ENCODE measurements at places on chromosomes 1 and 21.

DNA sequence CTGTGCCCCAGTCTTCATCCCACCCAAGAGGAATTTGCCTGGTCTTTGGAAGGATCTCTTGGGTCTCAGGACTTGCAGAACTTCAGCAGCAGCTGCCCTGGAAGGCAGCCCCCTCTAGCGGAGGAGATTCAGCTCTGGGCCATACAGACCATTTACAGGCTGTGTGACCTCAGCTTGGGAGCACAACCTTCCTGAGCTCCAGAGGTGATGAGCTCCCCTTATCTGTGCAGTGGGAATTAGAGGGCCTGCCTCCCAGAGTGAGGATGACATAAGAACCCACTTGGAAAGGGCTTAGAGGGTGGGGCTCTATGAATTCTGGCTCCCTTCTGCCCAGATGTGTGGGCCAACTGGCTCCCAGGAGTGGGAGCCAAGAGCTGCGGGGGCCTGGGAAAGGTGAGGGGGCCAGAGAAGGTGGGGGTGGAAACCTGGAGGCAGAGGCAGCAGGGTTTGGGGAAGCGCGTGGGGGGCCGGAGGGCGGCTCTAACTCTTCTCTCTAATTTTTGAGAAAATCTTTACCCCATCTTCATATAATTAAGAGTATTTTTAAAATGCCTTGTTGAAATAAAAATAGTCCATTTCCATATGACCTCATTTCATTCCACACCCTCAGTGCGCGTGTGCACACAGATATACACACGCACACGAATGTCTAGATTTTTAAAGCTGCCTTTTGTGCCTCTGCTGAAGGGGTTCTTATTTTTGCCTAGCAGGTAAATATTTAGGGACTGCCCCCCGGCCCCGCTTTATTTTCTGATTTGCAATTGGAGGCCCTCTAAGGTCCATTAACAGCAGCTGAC is 21.5 kb downstream of the EPHB2 start:
- no peak for DNase-seq

DNA sequence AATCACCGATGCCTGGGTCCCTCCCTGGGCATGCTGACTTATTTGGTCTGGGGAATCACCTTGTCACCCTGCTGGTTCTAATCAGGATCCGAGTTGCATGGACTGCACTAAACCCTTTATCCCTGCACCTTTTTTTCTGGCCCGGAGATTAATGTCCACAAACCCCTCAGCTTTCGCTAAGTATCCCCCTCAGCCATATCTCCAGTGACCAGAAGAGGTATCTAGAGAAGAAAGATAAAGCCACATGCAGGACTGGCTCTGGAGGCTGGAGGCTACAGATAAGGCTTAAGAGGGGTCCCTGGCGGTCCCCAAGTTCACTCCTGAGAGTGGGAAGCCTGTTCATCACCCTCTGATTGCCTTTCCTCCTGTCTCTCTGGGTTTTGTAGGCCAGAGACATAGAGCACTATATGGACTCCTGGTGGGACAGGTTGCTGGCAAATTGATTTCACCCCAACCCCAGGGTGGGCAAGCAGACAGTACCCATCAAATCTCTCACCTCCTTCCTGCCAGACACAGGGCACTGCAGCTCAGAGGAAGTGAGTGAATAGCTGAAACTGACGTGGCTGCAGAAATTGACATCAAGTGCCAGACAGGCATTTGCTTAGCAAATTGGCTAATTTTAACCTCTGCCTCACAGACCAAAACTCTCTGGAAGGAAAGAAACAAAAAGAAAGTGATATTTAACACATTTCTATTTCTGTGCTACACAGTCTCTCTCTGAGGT is 38.8 kb downstream of the HMGB4 start:
- no peak for DNase-seq

- no peak for DNase-seq
Measured at GRCh38 chr1:91092503-91092902, 70.7 kb upstream of the ZNF644 start.

- no peak for DNase-seq
Measured at GRCh38 chr1:162412002-162412401, at the start of gene SH2D1B. TSS of gene SH2D1B (minus strand) at chr1:162412136. CDS start at chr1:162412016, 120 bp downstream.

GRCh38 chr1:20123722-20124455 is 4.6 kb upstream of the PLA2G2D start:
- no peak for DNase-seq

DNA sequence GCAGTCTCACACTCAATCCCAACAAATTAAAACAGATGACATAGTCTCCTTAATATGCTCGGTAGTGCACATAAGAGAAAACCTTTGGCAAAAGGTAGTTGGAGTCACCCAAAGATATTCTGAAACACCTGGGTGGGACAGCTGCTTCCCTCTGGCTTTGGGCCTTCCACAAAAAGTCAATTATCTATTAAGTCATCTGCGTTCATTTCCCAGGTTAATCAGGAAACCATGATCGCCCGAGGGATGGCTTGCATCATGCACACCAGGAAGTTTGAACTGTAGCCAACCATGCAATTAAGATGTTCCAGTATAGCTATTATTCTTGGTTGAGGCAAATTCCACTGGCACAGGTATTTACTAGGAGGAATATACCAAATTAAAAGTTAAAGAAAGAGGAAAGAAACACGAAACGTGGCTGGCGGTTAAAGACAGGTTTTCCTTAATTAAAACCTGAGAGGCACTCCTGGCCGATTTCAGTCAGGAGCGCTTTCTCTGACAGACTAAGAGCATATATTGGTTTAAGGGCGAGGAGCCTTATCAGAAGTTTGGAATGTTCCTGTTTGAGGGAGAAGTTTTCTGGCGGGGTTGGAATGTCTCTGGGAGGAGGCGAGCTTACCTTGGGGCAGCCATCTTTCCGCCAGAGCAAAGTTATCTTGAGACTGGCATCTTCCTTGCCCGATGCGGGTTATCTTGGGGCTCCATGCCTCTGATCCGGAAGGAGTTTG is 19.9 kb downstream of the CLDN17 start:
- no peak for DNase-seq

- DNase-seq: peak; percentile 21
Measured at GRCh38 chr1:205633421-205633976, 1.7 kb upstream of the ELK4 start.

All from foreskin fibroblast (primary cell).